ENCODE measurements at places on chromosomes 3 and 15.

DNA sequence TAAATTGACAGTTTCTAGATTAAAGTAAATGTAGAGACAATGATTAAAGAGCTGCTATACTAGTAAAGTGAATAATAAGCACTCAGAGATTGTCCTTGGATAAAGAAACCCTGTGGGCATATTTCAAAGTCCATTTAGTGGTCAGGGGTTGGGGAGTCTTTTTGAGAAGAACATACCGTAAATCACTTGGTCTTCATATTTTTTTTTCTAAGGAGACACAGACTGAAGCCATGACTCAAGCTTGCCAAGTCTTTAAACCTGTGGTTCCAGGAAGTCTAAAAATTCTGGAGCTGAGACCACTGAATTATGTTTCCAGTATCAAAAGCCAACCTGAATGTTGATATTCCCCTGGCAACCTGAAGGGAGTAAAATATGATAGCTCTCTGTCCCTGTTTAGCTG is 171.0 kb downstream of the TPRG1 start:
- no peak for DNase-seq

GRCh38 chr15:88904624-88905327 is 8.4 kb downstream of the MFGE8 start:
- DNase-seq, result peak; percentile 81

GRCh38 chr3:15521573-15521965 is at the start of gene COLQ:
TSS of gene COLQ (minus strand) at chr3:15521706. CDS start at chr3:15521625, 81 bp downstream.
- no peak for DNase-seq

- no peak for DNase-seq
Measured at GRCh38 chr15:75662823-75663519, 15.3 kb downstream of the SNX33 start.

DNA sequence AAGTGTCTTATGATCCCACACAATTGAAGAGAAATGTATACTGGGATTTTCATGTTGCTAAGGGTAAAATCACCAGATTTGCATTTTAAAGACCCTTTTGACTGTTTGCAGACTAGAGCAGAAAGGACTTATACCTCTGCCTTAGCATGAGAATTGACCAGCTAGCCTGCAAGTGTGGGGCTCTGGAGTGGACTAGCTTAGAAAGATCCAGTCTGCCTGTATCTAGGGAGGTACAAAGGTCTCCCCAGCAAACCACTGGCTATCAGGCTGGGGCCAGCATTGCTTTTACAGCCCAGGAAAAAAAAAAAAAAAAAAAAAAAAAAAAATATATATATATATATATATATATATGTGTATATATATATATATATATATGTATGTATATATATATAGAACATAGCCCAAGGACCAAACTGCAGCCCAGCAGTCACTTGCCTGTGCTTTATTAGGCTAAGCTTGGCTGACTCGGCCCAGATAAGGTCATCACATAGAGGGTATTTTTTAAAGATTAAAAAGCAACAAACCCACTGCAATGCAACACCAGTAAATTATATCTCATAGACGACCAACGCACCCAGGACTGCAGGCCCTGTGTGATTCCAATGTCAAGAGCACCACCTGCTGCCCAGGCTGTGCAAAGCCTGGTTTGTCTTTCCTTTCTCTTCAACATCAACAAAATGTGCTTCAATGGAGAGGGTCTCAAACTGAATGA is 63.7 kb downstream of the DCLK3 start:
- peak; percentile 63 for DNase-seq
